ENCODE measurements at places on chromosomes 12 and 14.

- DNase-seq: no peak
These were observed 4.4 kb upstream of the MARK3 start for GRCh38 chr14:103380719-103381377.

DNA sequence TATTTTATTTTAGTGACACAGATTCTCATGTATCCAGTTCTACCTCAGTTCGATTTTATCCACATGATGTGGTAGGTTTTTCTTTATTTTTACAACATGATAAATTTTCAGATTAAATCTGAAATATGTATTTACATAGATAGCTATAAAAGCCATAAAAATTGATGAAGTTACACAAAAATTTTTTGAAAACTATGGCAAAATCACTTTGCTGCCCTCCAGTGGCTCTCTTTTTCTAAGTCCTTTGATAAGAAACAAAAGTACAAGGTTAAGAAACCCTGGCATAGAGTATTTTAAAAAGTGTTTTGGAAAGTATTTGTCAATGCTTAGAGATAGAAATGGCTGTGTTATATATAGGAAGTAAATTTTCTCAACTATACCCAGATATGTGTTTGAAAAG is 104.2 kb downstream of the PCNX1 start:
- no peak for DNase-seq

- DNase-seq: no peak
These were observed 27.0 kb upstream of the HIF1A start for GRCh38 chr14:61668282-61668681.

DNA sequence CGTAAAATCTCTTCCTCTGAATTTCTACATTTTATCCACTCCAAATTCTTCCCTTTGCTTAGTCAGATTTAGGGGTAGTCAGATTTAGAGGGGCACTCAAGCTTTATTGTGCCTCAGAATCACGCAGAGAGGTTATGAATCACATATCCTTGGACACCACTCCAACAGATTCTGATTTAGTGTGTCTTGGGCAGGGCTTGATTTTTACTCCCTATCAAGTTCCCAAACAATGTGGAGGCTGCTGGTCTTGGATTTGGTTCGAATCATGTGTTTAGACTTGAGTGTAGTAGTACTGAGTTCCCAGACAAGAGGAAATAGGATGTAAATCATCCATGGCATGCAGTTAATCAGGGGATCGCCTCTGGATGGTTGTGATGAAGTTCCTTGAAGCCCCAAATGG is 298.1 kb upstream of the CLEC14A start:
- DNase-seq: no peak

- DNase-seq: no peak
These were observed 24.2 kb upstream of the YY1 start for GRCh38 chr14:100214770-100215083.

DNA sequence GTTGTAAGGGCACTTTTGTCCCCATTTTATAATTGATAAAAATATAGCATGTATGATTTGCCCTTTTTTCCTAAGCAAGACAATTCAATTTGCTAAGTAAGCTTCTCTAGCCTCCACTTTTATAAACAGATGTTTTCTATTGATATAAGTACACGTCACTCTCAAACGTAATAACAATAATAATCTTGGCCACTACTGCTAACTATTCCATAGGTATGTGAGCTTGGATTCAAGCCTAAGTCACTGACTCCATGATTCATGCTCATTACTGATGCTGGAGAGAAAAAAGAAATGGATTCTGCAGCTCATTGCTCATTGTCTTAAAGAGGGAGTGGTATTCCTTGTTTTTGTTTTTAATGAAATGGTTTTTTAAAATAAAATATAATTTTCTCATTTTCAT is 661.0 kb downstream of the GALC start:
- DNase-seq: peak; percentile 32

DNA sequence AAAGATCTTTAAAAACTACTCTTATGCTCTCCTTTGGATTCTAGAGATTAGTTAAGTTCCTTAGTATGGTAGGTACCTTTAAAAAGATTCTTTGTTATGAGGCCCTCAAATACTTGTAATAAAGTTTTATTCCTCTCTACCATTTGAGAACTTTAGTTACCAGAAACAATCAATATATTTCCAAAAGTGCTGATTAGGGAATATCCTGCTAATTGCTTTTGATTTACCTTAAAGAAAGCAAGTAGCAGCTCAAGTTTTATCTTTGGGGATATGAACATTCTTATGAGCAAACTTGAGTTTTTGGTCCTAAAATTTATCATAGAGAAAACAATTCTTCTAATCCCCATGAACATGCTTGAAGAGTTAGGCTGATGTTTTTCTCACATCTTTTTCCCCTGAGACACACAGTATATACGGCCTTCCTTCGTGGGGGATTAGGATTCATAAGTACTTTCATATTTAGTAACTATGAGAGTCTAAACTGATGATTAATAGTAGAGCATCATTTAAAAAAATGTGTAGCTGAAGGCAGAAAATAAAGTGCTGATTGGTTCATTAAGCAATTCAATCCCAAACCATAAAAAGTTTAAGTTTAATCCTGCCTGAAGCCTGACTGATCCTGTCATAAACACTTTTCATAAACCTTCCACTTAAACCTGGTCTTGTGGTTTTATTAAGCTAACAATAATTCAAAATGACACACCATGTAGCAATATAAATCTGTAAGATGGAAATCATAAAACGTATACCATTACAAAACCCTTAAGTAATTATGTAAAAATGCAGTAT is 380.5 kb upstream of the FBXO33 start:
- DNase-seq: no peak
